Foreskin melanocyte (primary cell): ENCODE measurements at places on chromosomes 4 and X.

DNA sequence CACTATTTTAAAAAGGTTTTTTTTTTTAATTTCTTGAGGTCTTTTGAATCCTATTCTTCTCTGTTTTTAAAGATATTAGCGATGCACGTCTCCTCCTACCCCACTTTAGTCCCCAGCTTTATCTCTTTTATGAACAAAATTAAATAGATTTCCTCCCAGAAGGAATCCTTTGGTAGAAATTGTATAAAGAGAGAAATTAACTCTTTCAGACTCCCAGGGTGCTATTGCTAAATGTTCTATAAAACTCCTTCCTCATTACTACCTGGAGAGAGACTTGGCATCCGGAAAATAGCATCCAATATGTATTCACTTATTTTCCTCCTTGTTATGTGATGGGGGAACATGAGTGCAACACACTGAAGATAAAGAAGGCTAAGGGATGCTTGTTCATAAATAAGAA is 16.5 kb upstream of the PACRGL start:
- no peak for DNase-seq

DNA sequence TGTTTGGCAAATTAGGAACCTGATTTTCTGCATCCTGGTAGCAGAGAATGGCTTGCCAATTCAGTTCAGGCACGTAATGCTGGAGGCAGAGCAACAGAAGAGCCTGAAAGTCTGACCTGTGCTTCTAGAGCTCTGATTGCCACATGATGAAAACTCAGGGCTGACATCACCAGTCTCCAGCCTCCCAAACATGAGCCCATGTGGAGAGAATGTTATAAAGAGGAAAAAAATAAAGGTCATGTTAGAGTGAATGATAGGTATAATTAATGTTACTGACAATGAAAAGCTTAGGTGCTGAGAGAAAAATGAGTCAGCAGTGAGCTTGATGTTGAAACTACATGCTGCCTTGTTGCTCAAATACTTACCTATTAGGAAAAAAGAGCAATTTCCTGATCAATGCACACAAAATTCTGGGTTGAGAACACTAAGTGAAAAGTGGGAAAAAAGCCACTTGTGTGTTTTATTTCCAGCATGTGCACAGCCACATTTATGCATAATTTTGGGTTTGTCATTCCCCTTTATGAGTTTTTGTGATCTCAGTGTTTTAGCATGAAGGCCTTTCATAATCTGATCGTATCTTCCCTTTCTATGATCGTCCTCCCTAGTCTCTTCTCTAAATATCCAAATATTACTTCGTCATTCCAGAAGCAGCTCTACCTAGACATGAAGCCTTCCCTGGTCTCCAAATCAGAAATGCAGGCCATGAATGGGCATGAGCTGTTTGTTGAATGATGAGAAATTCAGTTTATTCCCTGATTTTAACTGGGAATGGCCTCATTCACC is 113.3 kb upstream of the CPEB2 start:
- DNase-seq: no peak

GRCh38 chr4:100356172-100356571 is 161.7 kb downstream of the EMCN start:
- no peak for DNase-seq

DNA sequence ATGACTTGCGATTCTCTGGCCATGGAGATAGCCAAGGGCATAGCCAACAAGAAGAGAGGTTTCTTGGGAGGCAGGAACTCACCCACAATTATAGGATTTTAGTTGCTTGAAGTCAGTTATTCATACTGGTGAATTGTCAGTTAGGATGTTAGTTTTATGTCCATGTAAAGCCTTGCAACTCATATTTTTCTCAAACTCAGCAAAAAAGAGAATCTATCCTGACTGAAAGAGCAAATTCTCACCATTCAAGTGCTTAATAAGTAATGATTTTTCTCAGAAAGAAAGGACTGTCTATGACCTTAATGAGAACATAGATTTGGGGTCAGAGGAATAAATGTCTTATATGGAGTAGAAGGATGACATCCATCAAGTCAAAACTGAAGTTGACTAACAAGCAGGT is 934.5 kb downstream of the STPG2 start:
- no peak for DNase-seq

GRCh38 chr4:138492176-138492575 is 250.0 kb upstream of the SLC7A11 start:
- DNase-seq: no peak

- DNase-seq: no peak
Measured at GRCh38 chr4:110730318-110730717, 107.4 kb upstream of the PITX2 start.

- DNase-seq: peak; percentile 11
Measured at GRCh38 chr4:19309378-19309777, 942.3 kb upstream of the SLIT2 start.

DNA sequence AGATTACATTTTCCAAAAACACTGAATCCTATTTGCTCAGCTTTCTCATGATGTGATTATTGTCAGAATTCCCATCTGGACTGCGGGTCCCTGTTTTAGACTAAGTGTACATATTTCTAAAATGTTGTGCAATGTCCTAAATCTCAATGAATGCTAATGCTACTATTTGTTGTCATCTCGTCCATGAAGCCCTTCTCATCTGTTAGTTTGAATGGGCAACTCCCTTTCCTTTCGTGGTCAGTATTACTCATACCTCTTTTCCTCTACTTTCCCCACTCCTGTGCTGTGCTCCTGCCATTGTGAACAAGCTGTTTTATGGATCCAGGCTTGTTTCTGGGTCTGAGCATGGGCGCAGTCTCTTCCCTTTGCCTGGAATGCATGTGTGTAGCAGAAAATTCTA is 91.0 kb downstream of the MID1 start:
- no peak for DNase-seq

DNA sequence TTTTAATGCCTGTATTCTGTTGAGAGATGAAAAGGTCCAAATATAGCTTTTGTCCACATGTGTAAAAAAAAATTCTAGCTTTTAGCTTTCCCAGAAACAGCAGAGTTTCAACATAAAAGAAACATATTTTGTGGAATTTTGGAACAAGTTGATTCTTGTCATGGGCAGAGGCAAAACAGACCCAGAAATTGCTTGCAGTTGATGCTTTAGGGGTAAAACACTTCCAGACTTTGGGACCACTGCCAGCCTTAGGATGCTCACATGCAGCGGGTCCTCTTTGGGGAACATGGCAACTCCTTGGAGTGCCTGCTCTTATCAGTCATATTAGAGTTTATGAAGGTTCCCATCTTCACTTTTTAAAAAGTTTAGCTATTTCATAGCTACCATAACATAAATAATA is 30.4 kb downstream of the DCLK2 start:
- DNase-seq: no peak
